ENCODE measurements at places on chromosomes 16 and 17.

DNA sequence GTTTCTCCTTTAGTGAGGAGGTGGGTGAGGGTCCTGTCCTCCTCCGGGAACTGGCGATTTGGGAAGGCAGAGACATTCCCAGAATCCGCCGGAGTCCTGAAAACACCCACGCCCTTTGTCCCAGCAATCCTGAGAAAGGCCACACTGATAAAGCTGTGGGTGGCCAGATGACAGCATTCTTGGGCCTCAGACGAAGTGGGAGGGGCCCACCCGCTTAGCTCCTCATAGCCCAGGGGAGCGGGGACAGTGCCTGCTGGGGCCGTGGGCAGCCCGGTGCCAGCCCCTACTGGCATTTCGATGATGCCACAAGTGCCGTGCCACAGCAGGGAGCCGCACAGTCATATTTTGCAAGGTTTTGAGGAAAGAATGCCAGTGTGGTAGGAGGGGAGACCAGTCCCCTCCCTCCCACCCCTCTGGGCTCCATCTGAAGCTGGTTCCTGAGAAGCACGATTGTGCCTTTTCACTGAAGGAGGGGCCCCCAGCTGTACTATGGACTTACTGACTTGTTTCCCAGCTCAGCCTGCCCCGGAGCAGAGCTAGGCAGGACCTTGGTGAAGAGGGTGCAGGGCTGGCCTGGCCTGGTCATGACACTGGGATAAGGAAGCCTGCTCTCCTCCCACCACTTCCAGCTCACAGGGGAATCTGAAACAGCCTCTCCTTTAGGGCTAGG, 20.9 kb upstream of the MPRIP start:
- DNase-seq = peak; percentile 34
- H3K4me1 ChIP-seq = peaks cover 16% of the 10 kb centered on the region
- H3K36me3 ChIP-seq = no peaks in the 10 kb centered on the region
- no peaks in the 10 kb centered on the region for H3K27me3 ChIP-seq
- H3K27ac ChIP-seq = no peak overlapping the region
- no peak overlapping the region for H3K4me3 ChIP-seq

DNA sequence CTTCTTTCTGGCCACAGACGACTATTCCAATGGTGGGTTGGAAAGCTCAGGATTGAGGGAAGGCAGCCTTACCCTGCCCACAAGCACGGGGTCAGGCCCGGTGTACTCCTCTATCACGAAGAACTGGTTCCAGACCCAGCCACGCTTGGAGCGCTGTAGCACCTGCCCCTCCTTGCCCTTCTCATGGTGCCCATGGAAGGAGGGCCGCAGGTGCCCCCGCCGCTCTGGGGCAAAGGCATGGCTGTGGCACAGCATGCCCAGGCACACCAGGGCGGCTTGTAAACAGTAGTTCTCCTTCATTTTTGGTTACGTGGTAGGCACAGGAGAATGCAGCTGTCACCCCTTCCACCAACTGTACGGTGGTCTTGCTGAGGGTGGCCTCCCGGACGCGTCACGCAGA, 117.3 kb downstream of the CDH11 start:
- H3K4me1 ChIP-seq = no peaks in the 10 kb centered on the region
- no peaks in the 10 kb centered on the region for H3K36me3 ChIP-seq
- H3K27ac ChIP-seq = no peak overlapping the region
- no peak overlapping the region for H3K4me3 ChIP-seq

DNA sequence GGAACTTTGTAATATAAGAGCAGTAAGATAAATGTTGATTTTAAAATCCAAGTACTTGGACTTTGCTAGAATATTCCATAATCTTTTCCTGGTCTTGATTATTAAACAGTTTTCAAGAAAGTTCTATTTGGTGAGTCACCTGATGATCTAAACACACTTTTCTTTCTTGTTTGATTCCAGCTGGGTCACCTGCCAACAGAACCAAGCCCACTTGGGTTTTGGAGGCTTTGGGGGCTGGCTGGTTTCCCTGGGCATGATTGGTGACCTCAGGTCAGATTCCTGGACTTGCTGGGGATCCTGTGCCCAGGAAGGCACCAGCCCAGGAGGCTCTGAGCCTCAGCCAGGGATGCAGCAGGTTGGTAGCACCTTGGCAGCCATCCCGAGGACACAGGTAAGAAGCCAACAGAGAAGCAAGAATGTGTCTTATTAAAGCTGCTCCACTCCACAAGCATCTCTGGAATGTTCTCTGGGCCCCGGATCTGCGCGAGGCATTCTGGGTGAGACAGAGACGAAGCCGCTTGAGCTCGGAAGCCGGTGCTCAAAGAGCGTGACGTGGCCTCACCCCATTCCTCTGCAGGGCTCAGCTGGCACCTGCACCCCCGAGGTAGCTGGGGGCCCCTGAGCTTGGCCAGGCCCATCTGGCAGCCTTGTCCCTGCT, 3.1 kb upstream of the TEX19 start:
- H3K4me3 ChIP-seq = no peak overlapping the region
- no peak overlapping the region for H3K27ac ChIP-seq
- peaks cover 4% of the 10 kb centered on the region for H3K27me3 ChIP-seq
- H3K4me1 ChIP-seq = peaks cover 17% of the 10 kb centered on the region
- DNase-seq = no peak

DNA sequence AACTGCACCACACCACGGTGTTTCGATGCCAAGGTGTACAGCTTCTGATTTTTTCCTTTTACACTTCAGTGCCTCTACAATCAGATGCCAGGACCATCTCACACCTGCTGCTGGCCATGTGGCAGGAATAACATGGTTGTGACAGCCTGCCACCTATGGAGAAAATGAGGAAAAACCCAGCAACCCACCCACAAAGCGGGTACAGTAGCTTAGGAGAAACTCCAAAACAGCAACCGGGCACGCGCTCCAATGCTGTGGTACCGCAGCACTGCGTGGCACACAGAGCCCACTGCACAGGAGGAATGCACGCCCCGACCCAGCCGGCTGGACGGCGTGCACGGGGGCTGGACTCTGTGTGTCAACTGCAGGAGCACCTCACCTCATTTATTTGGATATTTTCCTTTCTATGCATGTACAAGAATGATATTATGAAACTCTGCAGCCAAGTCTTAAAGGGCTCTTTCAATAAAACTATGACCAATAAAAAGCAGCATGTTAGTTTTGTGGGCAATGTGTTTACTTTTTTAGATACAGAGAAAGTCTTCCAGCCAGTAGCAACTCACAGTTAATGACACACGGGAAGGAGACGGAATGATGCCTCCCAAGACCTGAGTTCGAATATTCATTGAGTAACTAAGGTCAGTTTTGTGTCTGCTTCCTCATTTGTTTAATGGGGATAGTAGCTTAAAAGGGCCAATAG, 45.9 kb downstream of the MAP1LC3B start:
- no peak for DNase-seq
- no peak overlapping the region for H3K27ac ChIP-seq
- H3K36me3 ChIP-seq = peaks cover 10% of the 10 kb centered on the region
- peaks cover 13% of the 10 kb centered on the region for H3K4me1 ChIP-seq
- H3K4me3 ChIP-seq = no peak overlapping the region

DNA sequence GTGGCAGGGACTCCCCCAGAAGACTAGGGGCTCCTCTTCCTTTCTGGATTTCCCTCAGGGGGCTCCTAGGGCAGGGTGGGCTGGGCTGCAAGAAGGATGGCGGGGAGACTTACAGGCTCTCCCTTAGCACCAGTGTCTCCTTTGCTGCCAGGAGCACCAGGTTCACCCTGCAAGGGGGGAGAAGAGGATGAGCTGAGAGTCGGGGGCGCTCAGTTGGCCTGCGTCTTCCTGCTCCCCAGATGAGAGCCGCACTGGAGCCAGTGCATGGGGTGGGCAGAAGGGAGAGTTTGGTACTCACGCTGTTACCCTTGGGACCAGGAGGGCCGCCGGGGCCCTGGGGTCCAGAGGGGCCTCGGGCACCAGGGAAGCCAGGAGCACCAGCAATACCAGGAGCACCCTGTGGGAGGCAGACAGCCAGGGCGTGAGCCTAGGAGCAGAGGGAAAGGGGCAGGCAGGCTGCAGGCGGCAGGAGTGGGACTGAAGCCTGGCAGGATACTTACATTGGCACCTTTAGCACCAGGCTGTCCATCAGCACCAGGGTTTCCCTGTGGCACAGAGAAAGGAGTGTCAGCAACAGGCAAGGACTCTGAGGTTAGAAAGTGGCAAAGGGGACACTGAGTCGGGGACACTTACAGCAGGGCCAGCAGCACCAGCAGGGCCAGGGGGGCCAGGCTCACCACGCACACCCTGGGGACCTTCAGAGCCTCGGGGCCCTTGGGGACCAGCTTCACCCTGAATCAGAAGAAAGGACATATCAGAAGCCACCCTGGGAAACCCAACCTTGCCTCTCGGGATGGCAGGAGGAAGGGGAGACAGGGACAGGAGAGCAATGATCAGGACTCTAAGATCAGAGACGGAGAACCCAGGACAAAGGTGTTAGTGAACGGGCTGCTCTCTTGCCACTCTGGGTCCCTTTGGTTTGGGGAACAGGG, 6.2 kb downstream of the COL1A1 start:
- H3K4me3 ChIP-seq = no peak overlapping the region
- peaks cover 5% of the 10 kb centered on the region for H3K4me1 ChIP-seq
- no peaks in the 10 kb centered on the region for H3K36me3 ChIP-seq

DNA sequence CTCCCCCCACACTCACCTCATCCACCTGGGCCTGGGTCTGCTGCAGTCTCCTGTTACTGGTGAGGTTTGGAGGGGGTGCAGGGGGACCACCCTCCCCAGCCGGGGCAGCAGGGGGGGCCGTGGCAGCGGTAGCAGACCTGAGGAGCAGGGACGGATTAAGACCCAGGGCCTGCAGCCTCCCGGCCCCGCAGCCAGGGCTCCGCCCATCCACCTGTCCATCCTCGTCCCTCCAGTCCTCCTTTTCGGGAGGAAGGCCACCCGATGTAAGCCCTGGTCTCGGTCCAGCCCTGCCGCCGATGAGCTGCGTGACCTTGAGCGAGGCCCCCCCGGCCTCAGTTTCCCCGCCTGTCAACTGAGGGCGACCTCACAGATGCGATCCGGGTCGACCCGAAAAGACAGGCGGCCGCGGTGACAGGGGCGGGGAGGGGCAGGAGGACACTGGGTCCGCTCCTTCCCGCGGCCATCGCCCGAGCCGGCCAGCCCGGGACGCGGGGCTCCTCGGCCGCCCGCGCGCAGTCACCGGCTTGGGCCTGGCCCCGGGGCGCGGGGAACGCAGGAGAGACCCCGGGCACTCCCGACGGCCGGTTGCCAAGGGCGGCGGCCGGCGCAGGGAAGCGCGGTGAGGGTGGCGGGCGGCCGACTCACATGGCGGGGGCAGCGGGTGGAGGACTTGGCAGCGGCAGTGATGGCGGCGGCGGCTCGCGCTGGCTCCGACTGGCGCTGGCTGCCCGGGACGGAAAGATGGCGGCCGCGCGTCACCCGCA, at the start of gene VAMP2:
VAMP2 (minus strand) TSS at position 716 of the 764 bp plus-strand sequence; CDS start at position 647, 69 bp downstream.
- DNase-seq = peak; percentile 86
- peak within 1 kb of the TSS; percentile 93 for H3K27ac ChIP-seq
- peaks cover 8% of the 10 kb centered on the region for H3K36me3 ChIP-seq
- H3K4me1 ChIP-seq = peaks cover 54% of the 10 kb centered on the region

DNA sequence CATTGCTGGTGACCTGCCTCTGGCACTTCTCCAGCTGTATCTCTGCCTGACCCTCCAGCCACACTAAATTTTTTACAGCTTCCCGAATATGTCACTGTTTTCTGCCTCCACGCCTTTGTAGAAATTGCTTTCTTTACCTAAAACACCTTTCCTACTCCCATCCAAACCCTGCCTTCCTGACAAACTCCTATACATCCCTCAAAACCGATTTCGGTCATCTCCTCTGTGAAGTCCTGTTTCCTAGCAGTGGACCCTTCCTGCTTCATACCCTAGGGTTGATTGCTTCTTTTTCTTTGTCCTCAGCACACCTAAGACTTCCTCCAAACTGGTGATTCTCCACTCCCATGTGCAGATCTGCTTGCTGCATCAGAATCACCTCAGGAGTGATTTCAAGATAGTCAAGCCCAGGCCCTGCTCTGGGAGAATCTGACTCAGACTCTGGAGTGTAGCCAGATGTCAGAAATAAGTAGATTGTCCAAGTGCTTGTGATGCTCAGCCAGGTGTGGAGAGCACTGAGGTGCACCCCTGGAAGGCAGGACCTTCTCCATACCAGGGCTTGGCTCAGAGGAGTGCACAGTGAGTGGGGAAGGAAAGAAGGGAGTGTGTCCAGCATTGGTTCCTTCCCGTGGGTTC, 184.2 kb downstream of the COPRS start:
- no peak overlapping the region for H3K27ac ChIP-seq
- peaks cover 13% of the 10 kb centered on the region for H3K4me1 ChIP-seq
- H3K27me3 ChIP-seq = peaks cover 29% of the 10 kb centered on the region
- no peaks in the 10 kb centered on the region for H3K36me3 ChIP-seq
- no peak overlapping the region for H3K4me3 ChIP-seq

DNA sequence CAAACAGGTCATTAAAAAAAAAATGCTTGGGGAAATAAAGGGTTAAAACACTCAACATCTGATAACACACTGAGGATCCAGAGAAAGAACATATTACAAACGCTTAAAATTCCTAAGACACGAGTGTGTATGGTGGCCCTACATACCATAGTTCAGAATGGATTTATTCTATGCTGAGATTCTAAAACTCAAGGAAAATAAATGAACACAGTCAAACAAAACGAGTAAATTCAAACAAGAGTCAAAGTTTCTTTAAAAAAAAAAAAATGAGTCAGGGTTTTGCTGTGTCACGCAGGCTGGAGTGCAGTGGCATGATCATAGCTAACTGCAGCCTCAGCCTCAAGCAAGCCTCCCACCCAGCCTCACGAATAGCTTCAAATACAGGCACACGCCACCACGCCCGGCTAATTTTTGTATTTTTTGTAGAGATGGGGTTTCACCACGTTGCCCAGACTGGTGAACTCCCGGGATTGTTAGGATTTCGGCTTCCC, 17.4 kb downstream of the CRK start:
- H3K27me3 ChIP-seq = no peaks in the 10 kb centered on the region
- no peak for DNase-seq
- no peak overlapping the region for H3K4me3 ChIP-seq
- H3K36me3 ChIP-seq = peaks cover 6% of the 10 kb centered on the region
- no peak overlapping the region for H3K27ac ChIP-seq

DNA sequence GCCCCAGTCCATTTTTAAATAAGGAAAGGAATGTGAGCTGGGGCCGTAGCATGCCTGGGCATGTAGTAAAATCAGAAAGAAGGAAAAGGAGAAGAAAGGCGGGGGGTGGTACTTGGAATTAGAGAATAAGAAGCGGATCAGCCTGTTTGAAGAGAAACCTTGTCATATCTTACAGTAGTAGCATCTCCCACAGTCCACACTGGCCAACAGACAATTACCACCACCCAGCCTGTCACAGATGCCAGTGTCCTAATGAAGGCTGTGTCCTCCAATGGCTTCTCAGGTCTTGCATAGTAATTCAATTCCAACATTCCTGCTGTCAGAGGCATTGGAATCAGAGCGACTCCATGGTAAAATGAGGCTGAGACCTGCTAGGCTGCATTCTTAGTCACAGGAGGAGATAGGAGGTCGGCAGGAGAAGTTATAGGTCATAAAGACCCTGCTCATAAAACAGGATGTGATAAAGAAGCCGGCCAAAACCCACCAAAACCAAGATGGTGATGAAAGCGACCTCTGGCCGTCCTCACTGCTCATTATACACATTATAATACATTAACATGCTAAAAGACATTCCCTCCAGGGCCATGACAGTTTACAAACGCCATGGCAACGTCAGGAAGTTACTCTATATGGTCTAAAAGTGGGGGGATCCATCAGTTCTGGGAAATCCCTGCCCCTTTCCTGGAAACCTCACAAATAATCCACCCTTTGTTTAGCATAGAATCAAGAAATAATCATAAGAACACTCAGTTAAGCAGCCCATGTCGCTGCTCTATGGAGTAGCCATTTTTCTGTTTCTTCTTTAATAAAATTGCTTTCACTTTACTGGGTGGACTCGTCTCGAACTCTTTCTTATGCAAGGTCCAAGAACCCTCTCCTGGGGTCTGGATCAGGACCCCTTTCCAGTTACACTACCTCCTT, 9.6 kb upstream of the AKAP10 start:
- no peak overlapping the region for H3K27ac ChIP-seq
- H3K4me1 ChIP-seq = peaks cover 6% of the 10 kb centered on the region
- no peaks in the 10 kb centered on the region for H3K36me3 ChIP-seq
- H3K27me3 ChIP-seq = no peaks in the 10 kb centered on the region
- no peak for DNase-seq
